ENCODE measurements at places on chromosomes 1 and 21.

GRCh38 chr1:42173961-42174735, 9.6 kb upstream of the GUCA2A start:
- DNase-seq: no peak

DNA sequence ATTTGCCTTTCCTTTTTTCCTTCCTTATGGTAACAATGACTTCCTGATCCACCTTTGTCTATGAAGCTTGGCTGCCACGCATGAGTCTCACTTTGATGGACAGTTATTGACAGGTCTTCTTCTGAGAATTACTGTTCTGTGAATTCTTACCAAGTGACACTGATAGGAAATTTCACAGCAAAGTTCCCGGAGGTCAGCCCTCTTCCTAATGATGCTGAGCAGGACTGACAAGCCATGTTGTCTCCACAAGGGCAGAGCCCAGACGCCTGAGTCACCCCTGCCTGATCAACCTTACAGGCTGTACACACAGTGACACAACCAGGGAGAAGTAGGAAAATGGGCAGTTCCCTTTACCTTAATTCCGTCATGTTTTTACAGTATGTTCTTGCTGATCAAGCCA, 44.2 kb downstream of the ZC3H11B start:
- no peak for DNase-seq

GRCh38 chr1:111162488-111162880, 22.5 kb downstream of the CEPT1 start:
- no peak for DNase-seq

- DNase-seq: no peak
These were observed 51.8 kb upstream of the A3GALT2 start for GRCh38 chr1:33372677-33373076.

- DNase-seq: no peak
These were observed 3.8 kb downstream of the CELSR2 start for GRCh38 chr1:109252893-109253802.

DNA sequence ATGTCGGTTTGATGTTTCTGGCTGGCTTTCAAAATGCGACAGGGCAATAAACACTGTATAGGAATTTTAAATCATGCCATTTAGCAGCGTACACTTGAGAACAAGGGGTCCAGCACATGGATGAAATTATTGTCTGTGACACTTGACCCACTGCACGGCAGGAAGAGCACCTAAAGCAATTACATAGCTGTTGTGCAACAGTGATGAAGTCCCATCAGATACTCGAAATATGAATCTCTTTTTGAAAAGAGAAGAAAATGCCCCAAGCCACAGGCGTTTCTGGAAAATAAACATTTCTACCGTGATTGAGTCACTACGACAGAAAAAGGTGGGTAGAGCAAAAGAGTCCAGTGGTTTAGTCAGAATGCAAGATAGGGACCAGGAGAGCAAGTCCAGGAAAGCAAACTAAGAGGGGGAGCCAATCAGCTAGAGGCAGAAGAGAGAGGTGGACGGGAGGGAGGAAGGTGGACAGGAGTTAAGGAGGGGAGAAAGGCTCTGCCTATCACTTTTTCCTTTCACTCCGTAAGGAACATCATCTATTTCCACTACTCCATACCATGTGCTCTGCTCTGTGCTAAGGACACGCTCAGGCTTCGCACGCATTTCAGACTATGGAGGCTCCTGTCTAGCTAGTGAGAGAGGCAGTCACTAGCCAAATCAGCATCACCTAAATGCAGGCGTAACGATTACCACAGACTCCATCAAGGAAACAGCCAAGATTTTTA, 6.4 kb downstream of the DSCAM start:
- DNase-seq: no peak

DNA sequence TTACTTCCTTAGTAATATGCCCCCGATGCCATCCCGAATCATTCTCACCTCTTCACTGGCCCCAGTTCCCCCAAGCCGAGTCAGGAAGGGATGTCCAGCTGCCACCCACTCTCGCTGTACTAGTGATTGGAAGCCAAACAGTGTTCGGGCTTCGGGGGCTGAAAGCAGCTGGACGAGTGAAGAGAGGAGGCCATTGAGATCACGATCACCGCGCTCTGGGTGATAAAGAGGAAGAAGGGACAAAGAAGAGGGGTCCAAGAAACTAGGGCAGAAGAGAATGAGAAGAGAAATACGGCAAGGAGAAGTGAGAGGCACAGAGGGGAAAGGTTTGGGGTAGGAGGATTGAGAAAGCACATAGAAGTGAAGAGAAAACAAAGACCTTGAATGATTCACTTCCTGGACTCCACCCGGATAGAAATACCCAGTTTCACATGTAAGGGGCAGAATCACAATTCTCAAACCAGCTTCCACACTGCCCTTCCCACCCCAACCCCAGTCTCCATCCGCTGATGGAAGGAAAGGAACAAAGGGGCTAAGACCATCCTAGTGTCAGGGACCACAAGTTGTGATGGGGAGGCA, 3.7 kb upstream of the SF3B4 start:
- no peak for DNase-seq

DNA sequence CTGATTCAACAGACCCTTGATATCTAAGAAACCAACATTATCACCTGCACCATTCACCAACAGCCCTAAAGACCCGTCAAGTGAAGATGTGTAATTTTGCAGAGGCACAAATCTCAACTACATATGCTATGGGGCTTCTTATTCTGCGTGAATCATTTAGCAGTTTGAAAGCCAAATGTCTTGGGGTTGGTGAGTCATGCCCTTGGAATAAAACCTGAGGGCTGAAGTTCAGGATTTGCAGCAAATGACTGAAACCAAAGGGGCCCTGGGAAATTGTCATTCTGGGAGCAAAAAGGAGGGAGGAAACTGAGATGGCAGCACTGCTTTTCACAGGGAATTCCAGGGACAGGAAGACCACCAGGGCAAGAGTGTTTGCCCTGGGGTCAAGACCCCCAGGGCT, 79.2 kb upstream of the TNR start:
- no peak for DNase-seq

DNA sequence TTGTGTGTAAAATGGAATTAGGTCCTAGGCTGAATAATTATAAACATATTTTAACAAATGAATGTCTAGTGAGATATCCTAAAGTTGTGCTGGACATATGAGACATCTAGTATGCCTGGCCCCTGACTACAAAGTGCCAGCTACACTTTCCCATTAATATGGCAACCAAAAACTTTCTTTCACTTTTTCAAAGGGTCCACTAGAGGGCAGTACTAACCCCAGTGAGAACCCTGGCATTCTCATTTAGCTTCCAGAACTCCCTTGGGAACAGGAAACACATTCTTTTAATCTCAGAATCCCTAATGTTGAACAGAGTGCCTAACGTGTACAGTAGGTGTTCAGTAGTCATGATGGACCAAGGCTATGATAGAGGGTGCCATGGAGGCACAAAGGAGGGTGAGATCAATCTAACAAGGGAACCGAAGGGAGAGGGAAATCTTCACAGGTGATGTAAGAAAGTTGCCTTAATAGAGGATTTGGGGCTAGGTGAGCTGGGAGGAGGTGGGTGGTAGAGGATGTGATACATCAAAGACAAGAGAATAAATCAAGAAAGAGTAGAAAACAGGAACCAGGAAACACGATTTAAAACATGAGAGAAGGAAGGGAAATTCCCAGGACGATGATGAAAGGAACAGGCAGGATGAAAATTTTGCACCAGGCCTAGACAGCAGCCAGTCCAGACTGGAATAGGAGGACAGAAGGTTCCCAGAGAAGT, 41.6 kb downstream of the NSL1 start:
- DNase-seq: peak; percentile 15

DNA sequence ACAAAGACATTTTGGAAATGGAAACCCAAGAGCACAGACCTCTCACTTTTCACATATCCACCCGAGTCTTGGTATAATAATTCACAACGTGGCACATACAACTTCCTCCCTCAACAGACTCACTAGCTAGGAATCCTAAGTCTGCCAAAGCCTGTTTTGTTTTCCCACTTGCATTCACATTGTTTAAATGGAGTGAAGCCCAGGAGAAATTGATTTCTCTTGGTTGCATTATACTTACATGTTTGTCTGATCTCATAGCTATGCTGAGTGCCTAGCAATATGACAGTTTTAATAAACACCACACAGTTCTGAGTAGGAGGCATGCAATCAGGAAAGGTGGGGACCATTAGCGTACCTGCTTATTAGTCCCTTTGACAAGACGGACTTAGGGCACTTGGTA, 348.6 kb upstream of the ADGRL4 start:
- DNase-seq: no peak

GRCh38 chr1:110111081-110111480, 1.2 kb upstream of the UBL4B start:
- DNase-seq: no peak

DNA sequence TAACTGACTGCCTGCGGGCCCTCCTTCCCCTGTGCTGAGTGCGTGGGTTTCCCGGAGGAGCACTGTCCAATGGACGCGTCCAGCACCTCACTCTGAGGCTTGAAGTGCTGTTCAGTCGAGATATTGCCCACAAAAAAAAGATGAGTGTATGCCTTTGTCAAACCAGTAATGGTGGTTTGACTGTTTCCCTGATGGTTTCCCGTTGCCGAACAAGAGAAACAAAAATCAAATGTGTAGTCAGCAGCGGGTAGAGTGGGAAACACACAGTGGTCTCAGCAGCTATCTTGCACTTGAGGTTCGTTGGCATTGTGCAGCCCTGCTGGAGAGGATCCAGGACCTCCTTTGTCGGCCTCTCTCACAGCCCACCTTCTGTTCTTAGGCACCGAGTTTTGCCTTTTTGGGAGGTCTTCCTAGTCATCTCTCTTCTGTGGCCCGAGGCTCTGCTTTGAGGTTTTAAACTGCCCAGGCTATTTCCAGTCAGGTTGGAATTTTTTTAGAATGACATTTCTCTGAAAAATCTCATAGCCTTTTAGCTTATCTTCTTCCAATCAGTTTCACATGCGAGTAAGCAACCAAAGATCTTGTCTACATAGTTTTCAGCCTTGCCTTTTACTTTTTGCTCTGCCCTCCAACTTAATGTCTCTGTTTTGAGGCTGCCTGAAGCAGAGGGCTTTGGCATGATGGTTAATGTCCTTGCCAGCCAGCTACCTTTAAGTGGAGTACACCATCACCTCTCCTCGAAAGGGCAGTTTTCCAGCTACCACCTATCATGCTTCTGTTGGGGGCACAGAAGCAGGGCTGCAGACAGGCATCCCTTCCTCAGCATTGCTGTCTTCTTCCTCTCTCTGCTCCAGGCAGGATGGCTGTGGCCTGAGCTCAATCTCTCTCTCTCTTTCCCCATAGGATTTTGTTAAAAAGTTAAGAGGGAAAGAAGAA, 132.3 kb downstream of the URB2 start:
- no peak for DNase-seq

- no peak for DNase-seq
These were observed 8.8 kb upstream of the SRP9 start for GRCh38 chr1:225768662-225769426.

All from NCI-H187 (cell line).